ENCODE measurements at places on chromosomes 6 and 20. TPM values are rescaled to one million over a fixed set of nuclear protein-coding genes. Genes with fewer than 3 reads are reported as not detected.

GRCh38 chr6:44404715-44405099, 17.2 kb downstream of the CDC5L start:
- no peak for DNase-seq
- H3K27ac ChIP-seq = no peak overlapping the region
- no peaks in the 10 kb centered on the region for H3K36me3 ChIP-seq
- no peaks in the 10 kb centered on the region for H3K4me1 ChIP-seq

- no peak for DNase-seq
- no peaks in the 10 kb centered on the region for H3K27me3 ChIP-seq
- H3K27ac ChIP-seq = no peak overlapping the region
- H3K36me3 ChIP-seq = no peaks in the 10 kb centered on the region
- no peak overlapping the region for H3K4me3 ChIP-seq
Observed at GRCh38 chr6:148818939-148819575, 72.2 kb downstream of the UST start.

DNA sequence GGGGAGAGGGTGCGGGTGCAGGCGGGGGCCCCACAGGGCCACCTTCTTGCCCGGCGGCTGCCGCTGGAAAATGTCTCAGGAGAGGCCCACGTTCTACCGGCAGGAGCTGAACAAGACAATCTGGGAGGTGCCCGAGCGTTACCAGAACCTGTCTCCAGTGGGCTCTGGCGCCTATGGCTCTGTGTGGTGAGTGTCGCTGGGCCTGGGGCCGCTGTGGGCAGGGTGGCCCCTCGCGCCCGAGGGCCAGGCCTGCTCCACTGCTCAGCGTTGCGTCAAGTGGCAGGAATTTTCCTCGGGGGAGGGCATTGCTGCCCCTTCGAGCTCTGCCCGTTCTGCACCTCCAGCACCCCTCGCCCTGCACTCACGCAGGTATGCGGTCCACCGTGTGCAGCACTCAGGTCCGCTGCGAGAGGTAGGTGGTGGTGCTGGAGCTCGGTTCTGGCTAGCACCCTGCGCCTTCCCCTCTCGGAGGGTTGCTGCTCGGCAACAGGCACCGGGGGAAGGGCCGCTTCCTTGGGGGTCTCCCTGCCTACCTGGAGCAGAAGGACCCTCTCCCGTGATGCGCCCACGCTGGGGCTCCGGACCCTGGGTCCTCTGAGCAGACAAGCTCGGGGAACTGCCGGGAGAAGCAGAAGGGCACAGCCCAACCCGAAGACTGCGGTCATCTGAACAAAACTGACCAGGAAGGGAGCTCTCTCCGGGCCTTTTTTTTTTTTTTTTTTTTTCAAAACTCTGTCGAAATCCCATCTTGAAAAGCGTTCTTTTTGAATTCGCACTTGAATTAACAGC, 674 bp downstream of the MAPK14 start:
- H3K4me1 ChIP-seq = peaks cover 49% of the 10 kb centered on the region
- H3K27me3 ChIP-seq = no peaks in the 10 kb centered on the region
- DNase-seq = no peak
- H3K27ac ChIP-seq = peak overlapping the region; percentile 96
- H3K36me3 ChIP-seq = no peaks in the 10 kb centered on the region

GRCh38 chr20:41694796-41695195, 76.6 kb upstream of the CHD6 start:
- H3K4me1 ChIP-seq = no peaks in the 10 kb centered on the region
- H3K36me3 ChIP-seq = no peaks in the 10 kb centered on the region
- H3K27me3 ChIP-seq = no peaks in the 10 kb centered on the region

TNFRSF21 gene
- total RNA-seq = 5.7 TPM

GABRR1 gene
- not detected for total RNA-seq

NOX3 gene
- not detected for total RNA-seq
